ENCODE measurements at places on chromosomes 6 and 20.

DNA sequence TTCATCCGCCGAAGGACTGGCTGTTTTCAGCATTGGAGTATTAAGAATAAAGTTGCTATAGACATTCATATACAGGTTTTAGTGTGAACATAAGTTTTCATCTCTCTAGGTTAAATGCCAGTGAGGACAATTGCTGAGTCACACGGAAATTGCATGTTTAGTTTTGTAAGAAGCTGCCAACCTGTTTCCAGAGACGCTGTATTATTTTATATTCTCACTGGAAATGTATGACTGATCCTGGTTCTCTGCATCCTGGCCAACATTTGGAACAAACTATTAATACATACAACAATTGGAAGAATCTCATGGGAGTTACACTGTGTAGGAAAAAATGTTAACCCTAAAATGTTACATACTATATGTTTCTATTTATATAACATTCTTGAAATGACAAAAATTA is 16.7 kb upstream of the TGM6 start:
- H3K4me3 ChIP-seq, result no peak overlapping the region
- no peak for DNase-seq
- no peaks in the 10 kb centered on the region for H3K36me3 ChIP-seq
- no peaks in the 10 kb centered on the region for H3K27me3 ChIP-seq
- H3K27ac ChIP-seq, result no peak overlapping the region
- no peaks in the 10 kb centered on the region for H3K4me1 ChIP-seq

DNA sequence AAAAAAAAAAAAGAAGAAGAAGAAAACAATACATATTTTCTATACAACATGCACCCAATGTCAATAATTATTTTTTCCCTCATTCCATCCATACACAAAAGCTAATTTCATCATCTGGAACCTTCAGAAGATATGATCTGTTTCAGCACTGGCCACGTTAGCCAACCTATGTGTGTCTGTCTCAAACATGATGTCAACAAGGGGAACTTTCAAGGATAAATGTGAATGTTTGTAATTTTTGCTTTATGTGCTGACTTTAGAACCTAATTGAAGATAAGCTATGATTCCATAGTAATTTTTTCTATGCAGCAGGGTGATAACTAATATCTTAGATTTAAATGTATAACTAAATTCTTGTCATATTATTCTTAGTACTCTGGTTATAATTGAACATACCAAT is 37.9 kb downstream of the IPCEF1 start:
- H3K4me1 ChIP-seq, result no peaks in the 10 kb centered on the region
- H3K27me3 ChIP-seq, result no peaks in the 10 kb centered on the region
- H3K36me3 ChIP-seq, result no peaks in the 10 kb centered on the region
- DNase-seq, result no peak
- no peak overlapping the region for H3K4me3 ChIP-seq
- no peak overlapping the region for H3K27ac ChIP-seq

DNA sequence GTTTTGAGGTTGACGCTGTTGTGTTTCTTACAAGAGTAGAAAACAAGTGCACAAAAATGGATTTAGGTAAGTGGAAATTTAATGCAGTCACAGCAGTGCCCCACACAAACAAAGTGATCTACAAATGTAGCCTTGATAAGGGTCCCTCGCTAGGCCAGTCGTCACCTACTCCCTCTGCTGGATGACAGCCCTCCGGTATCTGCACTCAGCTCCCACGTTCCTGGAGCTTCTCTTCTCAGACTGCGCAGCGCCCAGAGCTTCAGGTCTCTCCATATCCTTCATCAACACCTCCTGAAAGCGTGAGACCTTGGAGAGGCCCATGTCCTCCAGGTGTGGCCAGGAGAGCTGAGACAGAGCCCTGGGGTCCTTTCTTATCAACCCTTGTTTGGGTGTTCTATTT is 58.3 kb upstream of the MAP3K4 start:
- H3K27ac ChIP-seq, result no peak overlapping the region
- no peaks in the 10 kb centered on the region for H3K36me3 ChIP-seq
- no peak for DNase-seq
- no peaks in the 10 kb centered on the region for H3K27me3 ChIP-seq
- no peak overlapping the region for H3K4me3 ChIP-seq

GRCh38 chr20:50256577-50256976 is 65.9 kb downstream of the CEBPB start:
- H3K4me1 ChIP-seq, result no peaks in the 10 kb centered on the region
- no peaks in the 10 kb centered on the region for H3K36me3 ChIP-seq
- H3K27ac ChIP-seq, result no peak overlapping the region
- DNase-seq, result no peak
- H3K27me3 ChIP-seq, result no peaks in the 10 kb centered on the region

GRCh38 chr6:168180548-168181011 is 101.6 kb upstream of the FRMD1 start:
- no peak overlapping the region for H3K4me3 ChIP-seq
- H3K27ac ChIP-seq, result no peak overlapping the region
- no peaks in the 10 kb centered on the region for H3K4me1 ChIP-seq

DNA sequence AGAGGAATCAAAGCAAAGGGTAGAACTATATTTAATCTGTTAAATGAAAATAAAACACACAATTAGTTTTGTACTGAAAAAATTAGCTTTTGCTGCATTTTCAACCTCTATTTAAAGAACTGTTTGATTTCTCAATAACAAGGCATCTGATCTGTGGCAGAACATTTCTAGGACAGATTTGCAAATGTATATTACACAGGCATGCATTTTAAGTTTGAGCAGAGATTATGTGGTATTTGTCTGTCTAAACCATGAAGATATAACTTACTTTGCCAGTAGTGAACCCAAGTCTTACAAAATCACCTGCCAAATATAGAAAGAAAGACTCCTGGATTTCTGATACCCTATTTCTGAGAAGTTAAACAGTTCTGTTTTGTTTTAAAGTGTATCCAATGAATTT is 71.9 kb downstream of the TFAP2B start:
- no peak overlapping the region for H3K4me3 ChIP-seq
- H3K4me1 ChIP-seq, result no peaks in the 10 kb centered on the region
- no peaks in the 10 kb centered on the region for H3K36me3 ChIP-seq

GRCh38 chr6:101907356-101908217 is 514.1 kb downstream of the GRIK2 start:
- no peaks in the 10 kb centered on the region for H3K36me3 ChIP-seq
- H3K4me1 ChIP-seq, result no peaks in the 10 kb centered on the region
- DNase-seq, result no peak
- H3K27ac ChIP-seq, result no peak overlapping the region
- H3K4me3 ChIP-seq, result no peak overlapping the region
- no peaks in the 10 kb centered on the region for H3K27me3 ChIP-seq
